ENCODE measurements at places on chromosomes 5 and 9.
A peak's percentile ranks its signal among the peaks of the same experiment; 100 is the strongest.

DNA sequence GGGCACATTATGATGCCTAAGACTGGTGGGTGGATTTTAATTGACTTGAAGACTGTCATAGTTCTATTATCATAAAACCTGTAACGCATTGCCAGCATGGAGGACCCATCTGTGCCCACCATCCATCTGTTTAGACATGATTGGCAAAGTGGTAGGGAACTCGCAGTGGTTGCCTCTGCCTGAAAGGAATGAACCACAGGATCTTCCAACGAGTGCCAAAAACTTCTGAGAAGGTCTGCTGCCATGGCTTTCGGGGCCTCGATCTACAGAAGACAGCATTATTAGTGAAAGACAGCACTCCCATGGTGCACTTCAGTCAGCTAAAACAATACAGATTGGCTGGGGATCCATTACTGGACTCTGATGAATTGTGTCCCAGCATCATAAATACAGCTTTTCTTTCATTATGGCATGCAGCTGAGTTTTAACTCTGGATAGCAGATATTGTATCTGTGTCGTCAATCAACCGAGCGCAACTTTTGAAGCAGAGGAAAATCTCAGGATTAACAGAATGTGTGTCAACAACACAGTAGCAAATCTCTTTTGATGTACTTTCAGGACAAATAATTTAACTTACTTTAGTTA is 74.3 kb downstream of the ZDHHC21 start:
- no peak for DNase-seq
- peaks cover 3% of the 10 kb centered on the region for H3K36me3 ChIP-seq
- no peaks in the 10 kb centered on the region for H3K4me1 ChIP-seq
- H3K27ac ChIP-seq = no peak overlapping the region

GRCh38 chr5:126884269-126884819 is 107.4 kb downstream of the LMNB1 start:
- peaks cover 24% of the 10 kb centered on the region for H3K4me1 ChIP-seq
- H3K36me3 ChIP-seq = peaks cover 42% of the 10 kb centered on the region

- peak overlapping the region; percentile 20 for H3K27ac ChIP-seq
- no peaks in the 10 kb centered on the region for H3K27me3 ChIP-seq
- no peak overlapping the region for H3K4me3 ChIP-seq
Observed at GRCh38 chr9:71737455-71737854, 30.9 kb downstream of the CEMIP2 start.

DNA sequence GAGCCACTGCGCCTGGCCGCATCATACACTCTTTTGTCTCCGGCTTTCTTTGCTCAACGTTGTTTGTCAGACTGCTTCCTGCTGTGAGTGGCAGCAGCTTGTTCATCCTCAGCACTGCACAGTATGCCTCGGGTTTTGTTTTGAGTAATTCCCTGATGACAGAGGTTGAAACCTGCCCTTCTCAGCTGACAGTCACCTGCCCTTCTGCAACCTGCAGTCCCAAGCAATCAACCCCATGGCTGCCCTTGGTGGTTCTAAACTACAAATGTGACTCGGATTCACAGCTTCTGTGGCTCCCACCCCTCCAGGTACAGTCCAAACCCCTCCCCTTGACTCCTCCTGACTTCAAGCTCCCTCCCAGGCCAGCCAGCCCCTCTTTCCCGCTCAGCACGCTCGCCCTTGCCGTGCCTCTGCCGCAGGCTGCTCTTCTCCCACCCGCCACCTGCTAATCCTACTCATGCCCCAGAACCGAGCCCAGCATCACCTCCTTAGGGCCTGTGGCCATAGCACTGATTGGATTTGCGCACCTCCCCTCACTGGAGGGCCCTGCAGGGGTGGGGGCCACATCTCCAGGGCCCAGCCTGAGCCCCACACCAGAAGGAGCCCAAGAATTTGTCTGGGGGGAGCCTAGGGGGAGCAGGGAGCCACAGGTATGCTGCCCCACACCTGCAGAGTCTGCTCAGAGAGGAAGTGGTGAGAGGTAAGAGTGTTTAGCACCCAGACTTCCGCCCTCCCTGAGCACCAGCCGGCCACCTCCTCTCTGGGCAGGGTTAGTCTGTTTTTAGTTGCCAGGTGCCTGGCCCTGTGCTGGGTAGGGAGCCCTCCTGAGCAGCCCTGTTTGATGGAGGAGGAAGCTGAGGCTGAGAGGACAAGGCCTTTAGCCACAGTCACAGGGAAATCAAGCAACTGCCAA is 10.1 kb downstream of the EEIG1 start:
- peaks cover 99% of the 10 kb centered on the region for H3K4me1 ChIP-seq
- H3K27me3 ChIP-seq = no peaks in the 10 kb centered on the region
- DNase-seq = peak; percentile 80
- H3K36me3 ChIP-seq = peaks cover 26% of the 10 kb centered on the region
- peak overlapping the region; percentile 95 for H3K27ac ChIP-seq

DNA sequence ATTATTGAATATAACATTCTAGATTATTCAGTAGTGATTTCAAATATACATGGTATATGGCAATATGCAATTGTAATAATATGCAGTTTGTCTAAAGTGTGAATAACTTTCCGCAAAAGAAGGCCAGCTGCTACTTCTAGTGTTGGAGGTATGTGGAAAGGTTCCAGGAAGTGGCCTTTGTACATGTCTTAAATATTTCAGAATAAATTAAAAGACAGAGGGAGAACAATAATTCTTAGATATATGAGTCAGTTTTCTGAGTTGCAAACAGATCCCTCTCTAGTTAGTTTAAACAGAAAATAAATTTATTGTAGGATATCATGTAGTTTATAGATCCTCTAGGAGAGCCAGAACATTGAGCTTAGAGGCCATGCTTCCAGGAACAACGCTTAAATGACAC is 210.8 kb upstream of the ELL2 start:
- no peak overlapping the region for H3K4me3 ChIP-seq
- H3K27me3 ChIP-seq = no peaks in the 10 kb centered on the region
- no peaks in the 10 kb centered on the region for H3K4me1 ChIP-seq
- no peaks in the 10 kb centered on the region for H3K36me3 ChIP-seq

DNA sequence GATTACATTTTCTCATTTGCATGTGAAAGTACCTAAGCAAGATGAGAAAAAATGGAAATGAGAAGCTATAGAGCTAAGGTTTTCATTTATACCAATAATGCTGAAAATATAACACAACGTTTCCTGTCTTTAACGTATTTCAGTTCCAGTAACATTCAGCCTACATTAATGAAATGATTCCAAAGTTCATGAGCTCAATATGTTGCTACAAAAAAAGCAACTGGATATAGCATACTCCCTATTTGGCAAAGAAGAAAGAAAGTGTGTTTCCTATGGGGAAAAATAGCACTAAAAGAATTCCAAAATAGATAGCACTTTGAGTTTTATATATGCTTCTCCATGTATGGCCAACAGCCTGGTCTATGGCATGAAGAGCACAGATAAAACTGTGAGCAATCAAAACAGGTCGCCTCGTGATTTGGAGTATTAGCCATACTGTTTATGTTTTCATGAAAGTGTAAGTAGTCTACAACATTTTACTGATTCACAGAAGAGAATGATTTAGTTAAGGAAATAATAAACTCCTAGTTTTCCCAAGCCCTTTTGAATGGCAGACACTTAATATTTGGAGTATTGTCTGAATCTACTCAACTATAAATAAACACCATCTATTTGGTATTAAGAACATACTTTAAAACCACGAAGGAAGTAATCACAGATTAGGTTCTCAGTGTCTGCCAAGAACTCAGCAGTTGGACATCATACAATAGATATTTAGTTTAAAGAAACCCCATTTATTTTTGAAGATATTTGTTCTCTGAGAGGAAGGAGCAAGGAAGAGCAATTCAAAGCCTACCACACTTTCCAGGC is 258.7 kb upstream of the RASA1 start:
- H3K4me1 ChIP-seq = peaks cover 2% of the 10 kb centered on the region
- H3K4me3 ChIP-seq = no peak overlapping the region
- no peak overlapping the region for H3K27ac ChIP-seq
- H3K36me3 ChIP-seq = no peaks in the 10 kb centered on the region
- no peak for DNase-seq

DNA sequence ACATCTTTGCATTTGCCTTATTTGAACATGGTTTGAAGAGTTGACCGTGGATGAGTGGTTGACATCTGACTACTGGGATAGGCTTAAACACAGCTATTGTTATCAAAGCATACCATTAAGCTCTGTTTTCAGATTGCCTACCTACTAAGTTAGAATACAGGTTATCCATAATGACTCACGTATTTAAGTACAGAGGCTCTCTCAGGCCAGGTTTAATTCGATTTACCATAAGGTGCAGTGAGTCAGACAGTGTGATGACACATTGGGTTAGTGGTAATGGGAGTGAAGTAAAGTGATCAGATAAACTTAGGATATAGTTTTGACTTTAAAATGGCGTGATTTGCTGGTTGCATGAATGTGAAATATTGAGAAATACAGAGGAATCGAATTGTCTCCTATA is 732.0 kb upstream of the CTNND2 start:
- no peaks in the 10 kb centered on the region for H3K27me3 ChIP-seq
- no peaks in the 10 kb centered on the region for H3K4me1 ChIP-seq
- no peaks in the 10 kb centered on the region for H3K36me3 ChIP-seq
- DNase-seq = no peak
